ENCODE measurements at places on chromosomes 4 and X.

DNA sequence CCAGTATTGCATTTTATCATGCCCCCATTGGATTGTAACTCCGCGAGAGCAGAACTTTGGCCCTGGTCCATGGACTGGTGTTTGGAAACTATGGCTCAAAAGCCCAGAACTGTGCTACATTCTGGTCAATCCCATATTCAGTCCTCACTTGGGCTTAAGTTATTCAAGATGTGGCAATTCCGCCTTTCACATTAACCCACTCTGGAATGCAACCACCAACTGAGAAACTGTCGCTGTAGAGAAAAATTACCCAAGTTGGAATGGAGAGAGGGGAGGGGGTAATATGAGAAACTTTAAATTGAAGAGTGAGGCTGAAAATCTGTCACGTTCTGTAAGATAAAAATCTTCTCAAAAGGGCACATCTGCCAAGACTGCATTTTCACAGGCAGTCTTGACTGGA is 189.6 kb upstream of the NHS start:
- DNase-seq: no peak

- DNase-seq: peak; percentile 1
Measured at GRCh38 chrX:78333521-78333920, 6.1 kb upstream of the CYSLTR1 start.

- no peak for DNase-seq
Measured at GRCh38 chr4:40722576-40723161, 27.1 kb upstream of the NSUN7 start.

GRCh38 chr4:75976177-75976576 is 14.6 kb downstream of the SDAD1 start:
- DNase-seq: no peak

DNA sequence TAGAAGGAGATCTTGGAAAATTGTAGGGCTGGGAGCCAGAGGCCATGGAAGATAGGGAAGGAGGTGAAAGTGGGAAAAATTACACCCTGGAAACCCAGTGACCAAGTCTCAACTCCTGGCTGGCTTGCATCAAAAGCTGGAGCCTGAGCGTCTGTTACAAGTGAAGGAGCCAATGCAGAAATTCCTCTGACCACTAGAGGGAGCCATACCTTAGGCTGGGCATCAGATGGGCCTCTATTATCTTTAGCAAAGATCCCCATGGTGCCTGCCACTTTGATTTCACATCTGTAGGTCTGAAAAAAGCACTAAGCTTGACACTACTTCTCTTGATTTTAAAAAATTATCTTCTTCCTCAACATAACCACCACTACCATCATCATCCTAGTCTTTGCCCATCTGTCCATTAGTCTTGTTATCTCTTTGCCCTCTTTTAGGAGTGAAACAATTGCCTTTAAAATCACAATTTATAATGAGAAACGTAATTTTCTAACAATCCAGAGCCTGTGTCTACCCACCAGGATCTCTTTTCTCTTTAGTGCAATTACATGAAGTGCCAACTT is 62.9 kb downstream of the ANAPC4 start:
- peak; percentile 60 for DNase-seq

All from NCI-H2081 treated with DMSO at 0.1 percent for 48 hours (cell line).